ENCODE measurements at places on chromosomes 1 and 21.

- DNase-seq, result no peak
Observed at GRCh38 chr1:51002516-51002915, 32.5 kb downstream of the CDKN2C start.

DNA sequence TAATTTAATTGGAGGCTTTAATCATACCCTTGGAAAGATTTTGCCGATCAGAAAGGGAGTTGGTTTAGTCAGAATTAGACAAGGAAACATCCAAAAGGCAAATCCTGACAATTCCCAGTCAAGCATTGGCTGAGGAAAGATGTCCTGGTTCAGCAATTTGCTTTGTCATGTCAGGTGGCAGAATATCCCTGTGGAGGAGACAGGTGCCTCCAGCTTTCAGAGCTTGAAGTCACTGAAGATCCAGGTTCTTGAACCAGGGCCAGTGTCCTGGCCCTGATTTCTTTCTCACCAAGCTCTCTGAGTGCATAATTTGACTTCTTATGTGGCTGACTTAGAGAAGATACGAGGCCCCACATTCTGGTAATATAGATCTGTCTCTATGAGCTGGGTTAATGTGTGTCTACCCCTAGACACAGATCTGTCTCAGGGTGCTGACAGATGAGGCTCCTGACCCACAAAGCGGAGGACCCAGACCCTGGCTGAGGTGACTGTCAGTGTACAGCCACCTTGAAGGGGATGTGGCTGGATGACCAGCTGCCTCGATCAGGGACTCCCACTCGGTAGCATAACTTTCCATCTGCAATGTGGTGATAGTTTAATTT lies 118.9 kb downstream of the HHAT start:
- DNase-seq, result no peak

GRCh38 chr1:59552007-59552406 lies 255.1 kb downstream of the FGGY start:
- no peak for DNase-seq

GRCh38 chr1:63413394-63413793 lies 46.0 kb downstream of the ALG6 start:
- no peak for DNase-seq

DNA sequence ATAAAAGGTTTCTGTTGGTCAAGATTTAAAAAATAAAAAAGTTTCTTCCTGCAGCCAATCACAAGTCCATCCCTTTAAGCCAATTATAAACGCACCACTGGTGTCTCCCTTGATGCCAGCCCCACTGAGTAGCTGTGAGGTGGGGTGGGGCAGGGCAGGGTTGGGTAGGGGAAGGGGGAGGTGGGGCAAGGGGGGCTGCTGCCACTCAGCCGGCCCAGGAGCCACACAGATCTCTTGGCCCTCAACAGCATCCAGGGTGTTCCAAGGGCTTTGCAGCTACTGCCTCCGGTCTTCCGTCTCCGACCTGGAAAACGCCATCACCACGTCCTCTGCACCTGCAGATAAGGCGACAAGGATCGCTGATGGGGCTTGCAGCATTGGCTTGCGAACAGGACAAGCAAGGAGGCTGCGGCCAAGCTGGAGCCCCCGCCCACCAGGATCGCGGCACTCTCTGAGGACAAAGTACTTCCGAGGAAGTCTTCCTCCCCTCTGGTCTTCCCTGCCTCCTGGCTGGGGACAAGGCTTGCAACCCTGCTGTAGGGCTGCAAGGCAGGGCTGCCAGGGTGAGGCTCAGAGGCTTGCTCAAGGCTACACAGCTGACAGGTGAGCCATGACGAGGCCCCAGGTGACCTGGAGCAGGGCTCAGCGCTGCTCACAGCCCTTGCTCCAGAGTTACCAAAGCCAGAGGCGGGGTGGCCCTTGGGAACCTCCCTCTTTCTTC lies 26.8 kb upstream of the CLSTN1 start:
- DNase-seq, result no peak

GRCh38 chr1:106637566-106637965 lies 418.9 kb upstream of the PRMT6 start:
- DNase-seq, result no peak

DNA sequence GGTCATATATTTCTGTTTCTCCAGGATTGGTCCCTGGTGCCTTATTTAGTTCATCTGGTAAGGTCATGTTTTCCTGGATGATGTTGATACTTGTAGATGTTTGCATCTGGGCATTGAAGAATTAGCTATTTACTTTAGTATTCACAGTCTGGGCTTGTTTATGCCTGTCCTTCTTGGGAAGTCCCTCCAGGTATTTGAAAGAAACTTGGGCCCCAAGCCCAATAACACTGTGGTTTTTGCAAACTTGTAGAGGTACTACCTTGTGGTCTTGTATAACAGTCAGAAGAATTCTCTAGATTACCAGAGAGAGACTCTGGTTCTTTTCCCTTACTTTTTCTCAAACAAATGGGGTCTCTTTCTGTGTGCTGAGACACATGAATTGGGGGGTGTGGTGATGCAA lies 251.4 kb upstream of the B3GALT2 start:
- no peak for DNase-seq

DNA sequence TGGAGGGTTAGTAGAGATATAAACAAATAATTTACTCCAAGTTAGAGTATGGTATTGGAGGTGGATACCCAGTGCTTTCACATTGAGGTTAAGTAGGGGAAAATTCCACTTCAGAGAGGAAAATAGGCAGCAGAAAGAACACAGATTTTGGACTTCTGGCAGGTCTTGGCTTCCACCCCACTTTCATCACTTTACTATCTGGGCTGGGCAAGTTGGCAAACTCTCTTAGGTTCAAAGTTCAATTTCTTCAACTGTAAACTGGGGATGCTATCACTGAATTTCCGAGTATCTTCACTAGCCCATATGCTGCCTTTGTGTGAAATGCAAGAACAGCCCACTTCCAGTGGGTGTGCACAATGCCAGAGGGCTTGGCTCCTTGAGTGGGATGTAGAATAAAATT lies 214.9 kb downstream of the GABPA start:
- DNase-seq, result no peak

DNA sequence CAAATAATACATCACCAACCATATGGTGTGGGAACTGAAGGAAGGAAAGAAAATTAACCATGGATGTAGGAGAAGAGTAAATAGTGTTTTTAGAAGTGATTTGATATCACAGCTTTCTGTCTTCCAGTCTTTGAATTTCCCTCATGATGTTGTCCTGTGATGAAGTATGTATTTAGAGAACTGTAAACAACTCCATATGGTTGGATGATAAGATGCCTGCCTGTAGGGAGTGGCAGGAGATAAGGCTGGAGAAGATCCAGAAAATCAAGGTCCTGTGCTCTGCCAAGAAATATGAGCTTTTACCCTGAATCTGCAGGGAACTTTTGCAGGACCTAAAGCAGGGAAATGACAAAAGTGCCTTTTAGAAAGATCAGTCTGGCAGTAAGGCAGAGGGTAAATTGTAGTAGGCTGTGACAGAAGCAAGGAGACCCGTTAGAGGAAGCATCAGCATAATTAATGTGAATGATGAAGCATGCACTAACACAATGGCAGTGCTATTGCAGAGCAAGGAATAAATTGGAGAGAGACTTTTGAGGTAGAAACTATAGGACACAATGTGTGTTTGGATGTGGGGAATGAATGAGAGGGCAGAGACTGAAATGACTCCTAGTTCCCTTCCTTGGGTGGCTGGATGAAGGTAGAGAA lies 21.9 kb downstream of the CEPT1 start:
- DNase-seq, result peak; percentile 7

DNA sequence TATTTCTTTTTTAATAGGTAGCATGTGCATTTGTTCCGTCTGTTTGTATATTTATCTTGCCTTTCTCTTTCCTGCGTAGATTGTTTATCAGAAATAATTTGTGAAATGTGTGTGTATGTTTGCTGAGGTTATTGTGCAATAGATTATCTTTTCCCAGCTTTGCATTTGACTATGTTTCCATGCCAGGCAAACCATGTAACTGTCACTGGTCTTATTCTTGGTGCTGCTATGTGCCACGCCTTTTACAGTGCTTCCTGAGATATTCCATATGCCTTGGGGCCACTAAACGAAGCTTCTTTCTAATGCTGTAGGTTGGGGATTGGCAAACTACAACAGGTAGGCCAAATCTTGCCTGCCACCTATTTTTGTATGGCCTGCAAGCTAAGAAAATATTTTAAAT lies 598.8 kb downstream of the PLPP3 start:
- no peak for DNase-seq

DNA sequence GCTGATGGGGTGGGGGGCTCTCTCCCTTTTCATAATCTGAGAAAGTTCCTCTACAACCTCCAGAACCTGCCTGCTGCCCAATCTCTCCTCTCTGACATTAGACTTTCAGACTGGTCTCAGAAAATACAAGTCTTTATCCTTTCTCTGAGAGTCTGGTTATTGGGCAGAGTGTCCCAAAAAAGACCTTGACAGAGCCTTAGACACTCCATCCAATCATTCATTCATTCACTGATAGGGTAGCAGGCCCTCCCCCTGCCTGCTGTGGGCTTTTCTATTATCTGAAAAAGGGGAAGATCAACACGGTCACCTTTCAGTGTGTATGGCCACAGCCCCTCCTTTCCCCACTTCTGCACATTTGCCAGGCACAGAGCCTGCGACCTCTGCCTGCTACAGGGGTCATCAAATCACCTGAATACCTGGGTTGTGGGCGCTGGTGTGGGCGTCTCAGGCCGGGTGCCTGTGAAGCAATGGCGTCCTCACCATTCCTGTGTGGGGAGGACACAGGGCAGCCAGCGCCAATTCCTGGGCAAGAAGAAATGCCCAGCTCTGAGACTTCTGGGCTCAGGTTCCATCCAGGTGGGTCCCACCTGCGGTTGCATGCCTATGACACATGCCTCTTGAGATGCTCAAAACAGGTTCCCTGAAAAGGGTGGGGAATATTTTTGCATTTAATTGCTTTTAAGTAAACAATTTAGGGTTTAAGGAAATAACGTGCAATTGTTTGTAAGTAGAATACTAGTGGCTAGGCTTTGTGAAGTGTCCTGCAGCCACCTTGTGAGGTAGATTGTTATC lies 52.8 kb downstream of the ELK4 start:
- no peak for DNase-seq

DNA sequence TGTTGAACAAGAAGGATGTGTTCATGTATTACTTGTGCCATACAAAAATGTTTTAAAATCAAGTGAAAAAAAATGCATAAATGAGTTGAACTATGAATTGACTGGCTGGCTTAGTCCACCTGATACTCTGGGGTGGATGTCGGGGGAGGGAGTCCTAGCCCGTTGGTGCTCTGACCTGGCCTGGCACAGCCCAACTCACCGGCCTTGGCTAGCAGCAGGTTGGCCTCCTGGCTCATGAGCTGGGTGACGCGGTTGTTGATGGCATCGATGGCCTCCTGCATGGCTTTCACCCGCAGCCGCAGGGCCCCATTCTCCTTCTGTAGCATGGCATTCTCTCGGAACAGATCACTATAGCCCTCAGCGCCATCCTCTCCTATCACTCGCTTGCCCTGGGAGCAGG lies 21.6 kb downstream of the KIF21B start:
- DNase-seq, result no peak

- DNase-seq, result peak; percentile 29
Observed at GRCh38 chr1:55868026-55868425, 652.9 kb upstream of the USP24 start.
